ENCODE measurements at places on chromosomes 11 and 22.

- DNase-seq = no peak
These were observed 32.5 kb downstream of the ABCC8 start for GRCh38 chr11:17443926-17444690.

- DNase-seq = peak; percentile 30
These were observed 17.5 kb upstream of the CABP7 start for GRCh38 chr22:29702000-29702930.

DNA sequence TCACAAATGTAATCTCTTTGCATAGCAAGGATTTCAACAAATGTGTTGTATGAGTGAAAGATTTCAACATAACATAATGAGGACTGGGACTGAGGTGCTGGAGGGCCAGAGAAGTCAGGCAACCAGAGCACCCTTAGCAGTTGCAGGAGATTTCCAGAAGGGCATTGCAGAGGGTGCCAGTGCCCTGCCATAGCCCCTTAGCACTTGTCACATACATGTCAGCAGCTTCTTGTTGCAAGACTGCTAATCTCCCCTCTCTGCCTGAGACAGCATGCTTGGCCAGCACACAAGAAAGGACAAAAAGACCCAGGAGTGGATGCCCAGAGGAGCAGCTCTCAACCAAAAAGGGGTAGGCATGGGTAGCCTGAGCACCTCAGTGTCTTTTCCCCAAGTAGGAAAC lies 43.2 kb downstream of the BBOX1 start:
- DNase-seq = no peak

GRCh38 chr11:130313383-130314183 lies 1.1 kb downstream of the ZBTB44 start:
- DNase-seq = no peak

DNA sequence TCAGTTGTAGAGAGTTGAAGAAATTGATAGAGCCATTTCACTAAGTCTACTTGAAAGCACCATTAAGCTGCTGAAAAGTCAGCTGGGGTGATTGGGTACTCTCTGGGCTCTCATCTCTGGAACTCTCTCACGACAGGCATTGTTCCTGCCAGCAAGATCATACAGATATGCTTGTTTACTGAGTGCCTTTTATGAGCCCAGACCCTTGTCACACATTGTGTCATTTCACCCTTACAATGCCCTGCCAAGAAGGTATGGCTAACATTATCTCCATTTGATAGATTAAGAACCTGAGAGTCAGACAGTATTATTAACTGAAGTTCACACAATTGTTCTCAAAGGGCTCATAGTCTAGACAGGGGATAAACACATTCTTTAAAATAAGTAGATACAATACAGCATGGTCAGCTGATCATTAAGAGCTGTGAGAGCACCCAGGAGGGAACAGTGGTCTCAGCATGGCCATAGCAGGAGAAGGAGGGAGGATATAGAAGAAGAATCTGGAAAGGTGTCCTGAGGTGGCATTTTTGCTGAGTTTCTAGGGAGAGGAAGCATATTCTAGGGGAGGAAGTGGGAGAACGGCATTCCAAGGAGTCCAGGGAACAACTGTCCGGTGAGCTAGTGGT lies 580.5 kb downstream of the INSC start:
- DNase-seq = no peak

DNA sequence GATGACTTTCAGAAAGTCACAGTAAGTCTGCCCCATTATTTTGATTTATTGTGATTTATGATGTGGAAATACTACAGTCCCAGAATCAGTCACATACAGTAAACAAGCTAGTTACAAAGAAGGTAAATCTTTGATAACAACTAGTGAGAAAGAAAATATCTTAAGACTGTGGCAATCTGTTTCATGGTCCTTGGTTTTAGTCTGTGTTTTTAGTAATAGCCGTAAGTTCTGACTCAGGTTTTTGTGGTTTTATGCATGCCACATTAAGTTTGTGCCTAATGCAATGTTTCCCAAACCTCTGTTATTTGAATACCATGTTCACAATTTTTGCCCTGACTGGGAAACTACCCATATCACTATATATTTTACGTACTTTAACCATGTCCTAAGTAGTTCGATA lies 6.7 kb downstream of the CEP295 start:
- no peak for DNase-seq

- DNase-seq = no peak
These were observed 199.4 kb upstream of the MTMR2 start for GRCh38 chr11:96123301-96123700.

- DNase-seq = no peak
These were observed 40.4 kb upstream of the RAPSN start for GRCh38 chr11:47489395-47489755.

GRCh38 chr11:75554258-75555022 lies 7.6 kb upstream of the SERPINH1 start:
- DNase-seq = no peak

DNA sequence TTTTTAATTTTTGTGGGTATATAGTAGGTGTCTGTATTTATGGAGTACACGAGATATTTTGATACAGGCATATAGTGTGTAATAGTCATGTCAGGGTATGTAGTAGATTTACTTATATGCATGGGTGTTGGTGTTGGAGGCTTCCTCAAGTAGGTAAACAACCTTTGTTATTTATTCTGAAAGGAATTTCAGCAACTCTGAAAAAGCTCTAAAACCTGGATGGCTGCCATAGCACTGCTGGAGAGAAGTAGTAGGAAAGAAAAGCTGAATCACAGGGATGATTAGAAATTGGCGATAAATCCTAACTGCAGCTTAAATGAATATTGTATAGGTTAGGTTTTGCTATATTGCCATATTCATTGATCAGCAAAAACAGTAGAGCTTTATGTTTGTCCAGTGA lies 44.4 kb upstream of the ST14 start:
- no peak for DNase-seq

- DNase-seq = peak; percentile 47
These were observed at the start of gene ZC3H12C for GRCh38 chr11:110092515-110093406. TSS of gene ZC3H12C (plus strand) at chr11:110093392. CDS start at chr11:110093412, 20 bp downstream.

- DNase-seq = no peak
These were observed 327.4 kb downstream of the MN1 start for GRCh38 chr22:27474112-27474571.

- no peak for DNase-seq
These were observed 71.3 kb upstream of the GRIA4 start for GRCh38 chr11:105538588-105538987.

GRCh38 chr11:61918251-61918937 lies 1.0 kb upstream of the RAB3IL1 start:
- no peak for DNase-seq

DNA sequence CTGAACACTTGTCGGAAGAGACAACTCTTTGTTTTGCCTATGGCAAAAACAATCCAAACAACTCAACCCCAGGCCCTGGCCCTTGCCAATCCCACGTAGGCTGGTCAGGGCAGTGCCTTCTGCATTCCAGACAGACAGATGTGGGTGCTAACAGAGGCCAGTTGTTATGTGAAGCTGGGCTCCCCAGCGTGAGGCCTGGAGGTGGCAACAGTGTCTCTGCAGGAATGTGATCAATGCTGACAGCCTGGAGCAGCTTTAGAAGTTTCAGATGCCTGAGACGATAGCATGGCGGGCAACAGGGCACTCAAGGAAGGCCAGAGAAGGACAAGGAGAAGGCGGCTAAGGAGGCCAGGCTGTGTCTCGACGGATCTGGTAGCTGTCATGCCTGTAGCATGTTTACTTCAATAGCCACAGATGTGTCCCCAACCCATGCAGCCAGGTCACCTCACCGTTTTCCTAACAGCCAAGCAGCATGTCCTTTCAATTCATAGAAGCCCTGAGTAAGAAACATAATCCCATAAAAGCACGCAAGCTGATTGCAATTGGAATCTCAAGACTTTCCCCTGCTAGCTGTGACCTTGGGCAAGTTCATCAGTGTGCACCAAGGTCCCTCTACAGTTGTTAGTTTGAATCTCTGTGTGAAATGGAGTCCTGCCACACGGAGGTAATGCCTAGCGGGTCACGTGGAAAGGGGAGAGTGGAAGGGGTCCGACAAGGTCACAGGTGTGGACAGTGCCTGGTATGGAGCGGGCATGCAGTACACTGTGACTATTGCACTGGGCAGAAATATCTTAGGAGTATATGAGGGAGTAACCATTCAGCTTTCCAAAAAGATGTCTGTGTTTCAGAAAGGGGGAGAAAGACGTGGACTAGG lies 14.2 kb upstream of the PPM1F start:
- DNase-seq = no peak

- no peak for DNase-seq
These were observed 50.2 kb downstream of the JAM3 start for GRCh38 chr11:134119094-134119493.

GRCh38 chr11:15888556-15889345 lies 467.6 kb downstream of the SOX6 start:
- no peak for DNase-seq

DNA sequence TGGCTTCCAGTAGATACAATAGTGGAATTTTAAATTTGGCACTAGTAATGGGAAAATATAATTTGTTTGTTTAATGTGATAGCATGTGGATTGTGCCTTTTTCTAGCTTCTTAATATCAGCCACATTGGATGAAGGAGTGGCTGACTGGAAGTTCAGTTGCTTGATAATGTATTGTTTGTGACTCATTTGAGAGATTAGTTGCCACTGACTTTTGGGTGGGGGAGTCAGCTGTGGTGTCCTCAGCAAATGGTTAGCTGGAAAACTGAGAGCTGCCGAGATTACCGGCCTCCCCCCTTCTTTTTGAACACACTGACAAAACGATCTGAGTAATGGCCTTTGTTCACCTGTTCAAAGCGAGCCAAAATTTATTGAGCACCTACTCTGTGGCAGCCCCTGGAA lies 5.5 kb downstream of the JAM3 start:
- no peak for DNase-seq

DNA sequence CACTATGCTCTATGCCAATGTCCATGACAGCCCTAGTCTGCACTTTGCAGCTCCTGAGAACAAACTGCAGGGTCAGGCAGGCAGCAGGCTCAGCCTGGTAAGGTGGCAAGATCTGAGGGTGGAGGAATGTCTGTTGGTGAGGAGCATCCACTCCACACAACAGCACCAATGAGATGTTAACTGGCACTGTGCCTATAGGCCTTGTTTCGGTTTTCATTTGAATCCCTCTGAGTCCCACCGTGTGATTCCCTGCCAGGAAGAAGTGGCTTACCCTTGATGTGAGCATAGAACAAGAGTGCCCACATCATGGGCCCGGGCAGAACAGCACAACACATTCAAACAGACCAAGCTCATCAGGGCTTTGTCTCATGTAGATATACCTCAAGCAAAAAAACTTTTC lies 44.1 kb upstream of the CHRM4 start:
- DNase-seq = no peak

- no peak for DNase-seq
These were observed 21.9 kb downstream of the ASCC2 start for GRCh38 chr22:29816128-29816527.

GRCh38 chr22:24446260-24446611 lies 18.8 kb downstream of the ADORA2A start:
- no peak for DNase-seq

DNA sequence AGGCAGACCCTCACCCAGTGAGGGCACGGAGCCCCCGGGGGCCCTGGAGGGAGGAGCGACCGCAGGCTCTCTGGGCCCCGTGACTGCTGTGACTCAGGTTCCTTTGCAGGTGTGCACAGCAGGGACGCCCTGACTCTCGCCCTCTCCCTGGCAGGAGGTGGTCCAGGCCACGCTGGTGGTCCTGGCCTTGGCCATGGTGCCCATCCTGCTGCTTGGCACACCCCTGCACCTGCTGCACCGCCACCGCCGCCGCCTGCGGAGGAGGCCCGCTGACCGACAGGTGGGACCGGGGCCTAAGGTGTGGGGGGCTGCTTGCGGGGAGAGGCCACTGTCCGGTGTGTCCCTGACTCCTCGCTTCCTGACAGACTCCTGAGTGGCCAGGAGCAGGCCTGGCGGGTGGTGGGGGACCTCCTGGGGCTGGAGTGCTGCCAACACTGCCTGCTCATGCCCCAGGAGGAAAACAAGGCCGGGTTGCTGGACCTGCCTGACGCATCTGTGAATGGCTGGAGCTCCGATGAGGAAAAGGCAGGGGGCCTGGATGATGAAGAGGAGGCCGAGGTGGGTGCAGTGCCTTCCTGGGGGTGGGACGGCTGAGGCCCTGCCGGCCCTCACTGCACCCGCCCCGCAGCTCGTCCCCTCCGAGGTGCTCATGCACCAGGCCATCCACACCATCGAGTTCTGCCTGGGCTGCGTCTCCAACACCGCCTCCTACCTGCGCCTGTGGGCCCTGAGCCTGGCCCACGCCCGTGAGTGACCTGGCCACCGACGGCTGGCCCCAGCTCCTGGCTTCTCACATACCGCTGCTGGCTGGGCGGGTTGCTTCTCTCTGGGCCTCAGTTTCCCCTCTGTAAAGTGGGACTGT lies 10.9 kb downstream of the TCIRG1 start:
- DNase-seq = no peak
